ENCODE measurements at places on chromosomes 6 and 20.
A peak's percentile ranks its signal among the peaks of the same experiment; 100 is the strongest.

DNA sequence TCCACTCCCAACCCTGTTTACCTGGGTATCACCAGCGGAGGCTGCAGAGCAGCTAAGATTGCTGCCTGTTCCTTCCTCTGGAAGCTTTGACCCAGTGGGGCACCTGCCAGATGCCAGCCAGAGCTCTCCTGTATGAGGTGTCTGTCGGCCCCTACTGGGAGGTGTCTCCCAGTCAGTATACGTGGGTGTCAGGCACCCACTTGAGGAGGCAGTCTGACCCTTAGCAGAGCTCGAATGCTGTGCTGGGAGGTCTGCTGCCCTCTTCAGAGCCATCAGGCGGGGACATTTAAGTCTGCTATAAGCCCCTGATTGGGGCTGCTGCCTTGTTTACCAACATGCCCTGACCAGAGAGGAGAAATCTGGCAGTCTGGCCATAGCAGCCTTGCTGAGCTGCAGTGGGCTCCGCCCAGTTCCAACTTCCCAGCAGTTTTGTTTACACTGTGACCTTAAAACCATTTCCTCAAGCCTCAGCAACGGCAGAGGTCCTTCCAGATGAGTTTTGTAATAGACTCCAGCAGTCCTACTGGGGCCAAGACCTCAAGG, 2.8 kb downstream of the RAET1E start:
- no peak for DNase-seq

DNA sequence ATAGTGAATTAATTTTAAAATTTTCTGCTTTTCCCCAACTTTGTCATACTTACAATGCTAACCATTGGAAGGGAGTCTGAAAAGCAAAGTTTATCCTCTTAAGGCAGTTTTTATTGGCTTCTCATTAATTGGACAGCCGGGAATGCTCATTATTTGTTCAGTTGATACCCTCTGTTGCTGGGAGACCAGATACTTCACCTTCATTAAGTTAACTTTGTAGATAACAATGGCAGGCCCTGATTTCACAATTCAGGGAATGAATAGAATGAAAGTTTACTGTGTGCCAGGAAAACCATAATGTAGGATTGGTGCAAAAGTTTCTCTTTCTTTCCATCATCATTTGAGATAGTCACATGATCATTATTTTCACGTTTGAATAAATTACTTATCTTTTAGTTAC, 49.0 kb downstream of the COL19A1 start:
- DNase-seq = no peak

- no peak for DNase-seq
Observed at GRCh38 chr6:46586906-46587305, 65.7 kb downstream of the CYP39A1 start.

DNA sequence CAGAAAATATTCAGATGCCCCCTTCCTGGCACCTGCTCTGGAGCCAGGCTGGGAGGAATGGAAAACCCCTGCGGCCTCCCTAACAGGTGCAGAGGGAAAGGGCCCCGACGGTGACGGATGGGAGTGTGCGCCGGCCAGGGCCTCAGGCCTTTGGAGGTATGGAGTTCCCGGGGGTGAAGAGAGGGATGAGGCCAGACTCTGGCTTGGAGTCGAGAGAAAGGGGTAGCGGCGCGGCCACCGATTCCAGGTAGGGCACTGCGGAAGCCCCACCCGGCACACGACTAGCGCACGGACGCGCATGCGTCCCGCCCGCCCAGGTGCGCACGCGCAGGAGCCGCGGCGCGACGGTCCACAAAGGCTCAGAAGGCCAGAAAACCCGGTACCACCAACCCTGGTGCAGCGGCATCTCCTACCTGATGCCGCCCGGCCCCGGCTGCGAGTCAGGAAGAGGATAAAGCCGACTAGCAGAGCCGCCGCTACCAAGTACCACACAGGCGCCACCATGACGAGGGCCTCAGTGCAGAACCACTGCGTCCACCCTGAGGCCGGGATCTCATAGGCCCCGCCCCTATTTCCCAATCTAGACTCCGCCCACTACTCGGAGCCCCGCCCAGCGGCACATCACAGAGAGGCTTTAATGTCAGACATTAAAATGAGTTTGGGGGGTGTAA, at the start of gene DDRGK1:
Gene DDRGK1 (minus strand): TSS at position 559 of the 671 bp plus-strand sequence. CDS start 55 bp downstream, at position 504.
- DNase-seq = peak; percentile 84

DNA sequence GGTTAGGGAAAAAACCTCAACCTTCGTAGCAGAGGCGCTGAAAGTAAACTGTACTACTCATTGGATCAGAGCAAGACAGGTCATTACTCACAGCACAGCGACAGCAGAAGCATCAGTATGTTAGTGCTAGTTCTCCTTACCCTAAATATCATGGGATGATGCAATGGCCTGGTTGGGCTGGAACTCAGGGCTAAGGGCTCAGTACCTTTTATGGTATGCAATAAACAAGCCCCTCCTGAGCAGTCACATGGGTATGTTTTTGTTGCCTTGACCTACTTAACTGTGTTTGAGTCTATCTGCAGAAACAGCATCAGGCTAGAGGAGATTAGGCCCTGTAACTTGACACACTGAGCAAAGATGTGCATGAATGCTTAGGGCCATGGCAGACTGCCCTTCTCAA, 369.4 kb upstream of the IMPG1 start:
- DNase-seq = no peak

- DNase-seq = no peak
Observed at GRCh38 chr6:130050230-130050629, 31.8 kb downstream of the L3MBTL3 start.

GRCh38 chr6:5995949-5996713, 10.6 kb downstream of the NRN1 start:
- DNase-seq = peak; percentile 9

- DNase-seq = no peak
Observed at GRCh38 chr6:19691465-19692167, 145.6 kb upstream of the ID4 start.

DNA sequence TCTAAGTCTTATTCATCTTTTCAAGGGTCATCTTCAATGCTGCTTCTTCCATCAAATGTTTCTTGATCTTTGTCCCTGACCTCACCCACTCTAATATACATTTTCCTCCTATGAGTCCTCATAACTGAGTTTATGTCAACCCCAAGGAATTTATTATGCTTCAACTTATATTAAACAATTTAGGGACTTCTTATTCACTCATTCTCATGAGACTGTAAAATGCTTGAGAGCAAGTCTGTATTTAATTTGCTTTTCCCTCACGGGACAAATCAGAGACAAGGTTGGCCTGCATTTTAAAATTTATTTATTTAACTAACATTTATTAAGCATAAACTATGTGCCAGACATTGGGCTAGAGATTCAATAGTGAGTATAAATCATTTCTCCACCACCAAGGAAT, 312.0 kb upstream of the NT5E start:
- DNase-seq = no peak

- no peak for DNase-seq
Observed at GRCh38 chr20:41178495-41178894, 41.2 kb downstream of the PLCG1 start.

GRCh38 chr6:149936743-149937142, 5.1 kb upstream of the ULBP2 start:
- no peak for DNase-seq

- DNase-seq = no peak
Observed at GRCh38 chr6:139474145-139475108, 100.0 kb upstream of the CITED2 start.

GRCh38 chr6:138671351-138671750, 102.2 kb upstream of the CCDC28A start:
- no peak for DNase-seq

GRCh38 chr6:104118274-104118673, 741.4 kb downstream of the HACE1 start:
- DNase-seq = peak; percentile 27

- DNase-seq = no peak
Observed at GRCh38 chr6:158609455-158610155, 34.9 kb downstream of the DYNLT1 start.

DNA sequence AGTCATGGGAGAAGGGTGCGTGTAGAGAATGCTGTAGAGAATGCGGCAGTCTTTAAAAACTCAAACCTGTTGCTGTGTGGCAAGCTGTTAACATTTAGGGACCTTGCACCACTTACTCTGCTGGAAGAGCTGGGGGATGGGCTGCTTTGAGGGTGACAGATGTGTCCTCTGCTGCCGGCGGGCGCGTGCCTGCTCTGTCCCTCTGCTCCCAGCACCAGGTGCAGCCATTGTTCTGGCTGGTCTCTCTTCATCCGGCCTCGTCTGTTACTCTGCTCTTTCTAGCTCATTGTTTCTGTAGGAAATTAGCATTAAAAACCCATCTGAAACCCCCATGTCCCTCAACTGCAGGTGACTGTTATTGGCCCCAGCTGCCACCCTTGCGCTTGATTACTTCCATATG, 78.5 kb downstream of the CBFA2T2 start:
- no peak for DNase-seq

- DNase-seq = no peak
Observed at GRCh38 chr6:146876271-146877151, 277.7 kb downstream of the ADGB start.

GRCh38 chr6:136677822-136678221, 114.5 kb downstream of the MAP3K5 start:
- no peak for DNase-seq

DNA sequence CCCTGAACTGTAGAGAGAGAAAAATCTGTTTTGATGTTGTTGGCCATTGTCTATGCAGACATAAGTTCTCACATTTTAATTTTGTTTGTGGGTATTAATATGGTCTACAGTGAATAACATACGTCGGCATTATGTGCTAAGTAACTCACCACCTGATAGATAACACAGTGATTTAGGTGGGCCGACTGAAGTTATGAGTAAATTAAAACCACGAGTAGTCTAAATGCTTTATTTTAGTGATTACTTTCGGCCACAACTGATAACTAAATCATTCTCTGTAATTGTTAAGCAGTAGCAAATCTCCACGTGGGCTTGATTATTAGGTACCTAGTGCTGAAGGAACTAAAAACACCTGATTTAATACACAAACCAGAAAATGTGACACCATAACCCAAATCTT, 1.1 kb downstream of the DOP1A start:
- no peak for DNase-seq

GRCh38 chr6:54519161-54519560, 210.9 kb downstream of the TINAG start:
- no peak for DNase-seq

- DNase-seq = no peak
Observed at GRCh38 chr20:20568604-20569205, 143.7 kb downstream of the RALGAPA2 start.

- DNase-seq = no peak
Observed at GRCh38 chr20:58482416-58482815, 32.8 kb downstream of the APCDD1L start.

DNA sequence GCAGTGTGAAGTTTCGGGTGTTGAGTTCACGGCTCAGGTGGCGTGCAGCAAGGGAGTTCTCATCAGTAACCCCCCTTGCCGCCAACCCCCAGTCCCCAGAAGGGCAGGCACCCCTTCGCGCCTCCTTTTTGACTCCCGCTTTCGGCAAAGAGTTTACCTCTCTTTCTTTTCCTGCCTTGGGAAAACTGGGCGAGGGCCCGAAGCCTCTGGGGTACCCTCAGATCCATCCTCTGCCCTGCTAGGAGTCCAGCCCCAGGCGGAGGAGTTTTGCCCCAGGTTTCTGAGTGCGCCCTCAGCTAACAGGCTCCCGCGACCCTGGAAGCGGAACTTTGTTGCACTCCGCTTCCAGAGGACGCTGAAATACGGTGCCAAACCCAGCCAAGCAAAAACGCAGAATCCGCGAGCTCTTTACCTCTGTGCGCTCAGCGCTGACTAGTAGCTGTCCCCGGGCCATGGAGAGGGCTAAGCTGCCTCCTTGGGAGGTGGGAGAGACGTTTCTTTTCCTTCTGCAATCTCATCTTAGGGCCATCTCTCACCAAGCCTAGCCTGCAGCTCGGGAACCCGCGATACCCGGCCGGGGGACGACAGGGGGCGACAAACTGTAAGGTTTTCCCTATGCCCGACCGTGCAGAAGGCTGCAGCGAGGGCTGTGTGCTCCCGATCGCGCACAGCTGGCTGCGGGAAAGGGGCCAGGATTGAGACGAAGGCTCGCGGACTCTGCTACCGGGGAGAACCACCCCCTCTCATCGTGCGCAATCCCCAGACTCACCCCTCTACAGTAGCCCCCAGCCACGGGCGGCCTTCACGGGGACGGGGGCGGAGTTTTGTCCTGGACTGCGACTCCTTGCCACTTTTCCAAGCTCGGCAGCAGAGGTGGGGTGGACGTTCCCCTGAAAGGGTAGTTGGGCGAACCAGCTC, 2.7 kb upstream of the PAX1 start:
- no peak for DNase-seq

- peak; percentile 61 for DNase-seq
Observed at GRCh38 chr6:47242483-47243386, 67.0 kb downstream of the TNFRSF21 start.

- DNase-seq = no peak
Observed at GRCh38 chr20:48724891-48725554, 102.8 kb downstream of the PREX1 start.

GRCh38 chr6:5341845-5342244, 80.5 kb downstream of the FARS2 start:
- DNase-seq = no peak

GRCh38 chr6:15366003-15366535, 120.2 kb downstream of the JARID2 start:
- no peak for DNase-seq

- no peak for DNase-seq
Observed at GRCh38 chr20:58573986-58574385, 58.8 kb upstream of the APCDD1L start.

- no peak for DNase-seq
Observed at GRCh38 chr20:38001981-38002380, 31.3 kb downstream of the TTI1 start.

DNA sequence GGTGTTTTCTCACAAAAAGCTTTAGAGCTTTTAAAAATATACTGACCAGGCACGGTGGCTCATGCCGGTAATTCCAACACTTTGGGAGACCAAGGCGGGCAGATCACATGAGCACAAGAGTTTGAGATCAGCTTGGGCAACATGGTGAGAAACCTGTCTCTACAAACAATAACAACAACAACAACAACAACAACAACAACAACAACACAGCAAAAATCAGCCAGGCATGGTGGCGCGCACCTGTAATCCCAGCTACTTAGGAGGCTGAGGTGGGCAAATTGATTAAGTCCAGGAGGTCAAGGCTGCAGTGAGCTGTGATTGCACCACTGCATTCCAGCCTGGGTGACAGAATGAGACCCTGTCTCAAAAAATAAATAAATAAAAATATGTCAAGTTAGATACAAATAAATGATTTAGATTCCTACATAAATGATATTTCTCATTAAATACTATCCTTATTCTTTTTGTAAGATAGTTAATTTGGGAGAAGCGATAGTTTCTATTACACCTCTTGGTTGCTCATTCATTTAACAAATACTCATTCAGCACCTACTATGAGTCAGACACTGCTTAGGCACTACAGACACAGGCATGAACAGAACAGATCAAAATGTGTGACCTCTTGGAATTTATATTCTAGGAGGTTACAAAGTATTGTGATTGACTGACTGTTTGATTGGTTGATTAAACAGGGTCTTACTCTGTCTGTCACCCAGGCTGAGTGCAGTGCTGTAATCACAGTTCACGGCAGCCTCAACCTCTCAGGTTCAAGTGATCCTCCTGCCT, 83.5 kb upstream of the BEND3 start:
- no peak for DNase-seq

DNA sequence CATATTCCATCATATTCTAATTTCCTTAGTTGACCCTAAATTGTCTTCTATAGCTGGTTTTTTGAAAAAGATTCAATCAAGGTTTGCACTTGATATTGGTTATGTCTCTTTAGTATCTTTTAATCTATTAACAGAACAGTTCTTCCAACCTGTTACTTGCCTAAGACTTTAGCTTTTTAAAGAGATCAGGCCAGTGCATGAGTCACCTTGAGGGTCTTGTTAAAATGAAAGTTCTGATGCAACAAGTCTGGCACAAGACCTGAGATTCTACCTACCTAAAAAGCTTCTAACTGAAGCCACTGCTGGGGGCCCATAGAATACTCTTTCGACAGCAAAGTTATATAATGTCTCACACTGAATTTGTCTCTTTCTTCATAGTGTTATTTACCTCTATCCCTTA, 3.2 kb downstream of the USP45 start:
- DNase-seq = no peak
